CD14-positive monocyte (primary cell): ENCODE measurements at places on chromosomes 1 and 21. TPM values are rescaled to one million over a fixed set of nuclear protein-coding genes. Genes with fewer than 3 reads are reported as not detected.

The ACBD6 gene
- 19.7 TPM for polyA plus RNA-seq

GRCh38 chr21:16536140-16536539 lies 806.4 kb downstream of the USP25 start:
- DNase-seq: no peak

DNA sequence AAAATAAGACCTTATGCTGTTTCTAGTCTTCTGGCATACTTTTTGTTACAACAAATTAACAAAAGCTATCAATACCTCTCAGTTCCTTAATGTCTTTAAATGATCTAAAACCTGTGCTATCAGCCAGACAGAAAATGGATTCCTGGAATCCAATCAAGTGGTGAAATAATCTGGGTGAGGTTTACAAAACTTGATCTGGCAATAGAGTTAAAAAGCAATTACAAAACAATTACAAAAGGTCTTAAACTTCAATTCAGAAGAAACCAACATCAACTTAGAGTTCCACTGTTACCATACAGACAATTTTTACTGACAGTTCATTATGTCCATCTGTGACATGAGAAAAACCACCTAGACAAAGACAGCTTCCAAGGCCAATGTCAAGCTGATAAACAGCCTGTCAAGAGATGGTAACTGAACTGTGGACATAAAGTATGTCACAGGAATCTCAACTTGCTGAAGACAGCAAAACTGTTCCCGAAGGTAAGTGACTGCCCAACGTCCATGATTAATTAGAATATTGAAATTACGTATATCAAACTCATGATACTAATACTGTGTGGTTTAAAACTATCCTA lies 17.4 kb downstream of the ZZZ3 start:
- DNase-seq: no peak

DNA sequence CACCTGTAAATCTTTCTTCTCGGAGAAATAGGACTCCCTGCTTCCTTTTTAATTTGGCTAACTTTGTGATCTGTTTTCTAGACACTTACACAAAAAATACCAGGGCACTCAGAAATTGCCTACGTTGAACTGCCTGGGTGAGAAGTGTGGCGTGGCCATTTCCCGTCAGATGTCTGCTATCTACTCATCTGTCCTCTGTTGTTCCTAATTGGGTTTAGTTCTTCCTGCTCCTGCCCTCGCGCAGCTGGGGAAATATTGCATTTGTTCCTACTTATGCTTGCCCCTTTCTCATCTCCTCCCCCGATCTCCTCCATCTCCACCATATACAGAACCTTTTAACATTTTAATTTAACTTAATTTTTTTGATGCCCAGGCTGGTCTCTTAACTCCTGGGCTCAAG lies 55.1 kb downstream of the CD58 start:
- DNase-seq: peak; percentile 55

DNA sequence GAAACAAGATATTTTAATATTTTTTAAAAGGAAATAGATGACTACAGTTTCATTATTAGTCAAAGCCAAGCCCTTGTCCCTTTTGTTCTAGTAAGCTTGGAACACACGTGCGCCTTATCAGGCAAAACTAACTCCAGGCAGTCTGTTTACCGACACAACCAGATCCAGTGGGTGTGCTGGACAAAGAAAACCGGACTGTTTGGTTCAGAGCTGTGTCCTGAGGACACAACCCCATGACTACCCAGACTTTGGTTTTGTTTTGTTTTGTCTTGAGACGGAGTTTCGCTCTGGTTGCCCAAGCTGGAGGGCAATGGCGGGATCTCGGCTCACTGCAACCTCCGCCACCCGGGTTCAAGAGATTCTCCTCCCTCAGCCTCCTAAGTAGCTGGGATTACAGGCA lies 13.9 kb upstream of the RHOU start:
- no peak for DNase-seq

DNA sequence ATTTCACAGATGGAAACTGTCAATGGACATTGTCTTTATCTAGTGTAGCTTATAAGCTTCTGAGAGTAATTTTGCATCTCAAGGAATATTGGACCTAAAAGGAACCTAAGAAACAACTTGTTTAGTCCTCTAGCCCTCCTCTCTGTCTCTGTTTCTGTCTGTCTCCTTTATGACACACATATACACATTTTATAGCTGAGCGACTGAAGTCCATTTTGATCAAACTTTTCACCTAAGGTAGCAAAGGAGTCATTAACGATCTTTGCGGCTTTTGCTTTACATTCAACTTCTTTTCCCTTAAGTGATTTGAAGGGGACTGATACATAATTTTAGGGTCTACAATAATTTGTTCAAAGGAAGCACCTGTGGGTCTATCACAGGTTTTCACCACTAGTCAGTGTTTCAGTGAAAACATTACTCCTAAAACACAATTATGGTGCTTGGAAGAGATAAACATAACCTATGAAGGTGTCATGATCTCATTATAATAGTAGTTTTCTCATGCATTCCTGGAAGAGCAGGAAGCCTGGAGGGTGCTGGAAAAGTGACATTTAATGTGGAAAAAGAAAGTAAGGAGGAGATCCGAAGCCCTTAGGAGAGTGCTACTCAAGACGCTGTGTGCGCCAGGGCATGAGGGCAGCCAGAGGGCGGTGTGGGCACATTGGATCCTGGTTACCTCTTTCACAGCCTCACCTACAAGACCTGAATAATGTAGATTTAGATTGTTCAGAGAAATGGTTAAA lies 248.6 kb downstream of the DNM3 start:
- no peak for DNase-seq

DNA sequence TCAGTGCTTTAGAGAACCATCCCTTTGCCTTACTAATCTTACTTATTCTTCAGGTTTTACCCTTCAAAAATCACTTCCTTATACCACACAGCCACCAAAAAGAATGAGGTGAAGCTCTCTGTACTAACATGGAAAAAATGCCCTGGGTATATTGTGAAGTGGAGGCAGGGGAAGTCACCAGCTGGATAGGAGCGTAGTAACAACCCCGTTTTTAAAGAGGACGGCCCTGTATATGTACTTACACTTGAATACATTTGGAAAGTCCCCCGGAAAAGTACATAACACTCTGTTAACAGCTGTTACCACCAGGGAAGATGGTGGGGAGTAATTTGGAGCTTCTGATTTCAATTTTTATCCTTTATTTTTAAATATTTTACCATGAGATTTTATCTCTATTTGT lies 28.2 kb upstream of the KHDRBS1 start:
- no peak for DNase-seq

GRCh38 chr1:82646888-82647287 lies 846.2 kb downstream of the ADGRL2 start:
- no peak for DNase-seq

- peak; percentile 36 for DNase-seq
Measured at GRCh38 chr1:56578963-56579875, at the start of gene PLPP3. TSS of gene PLPP3 (minus strand) at chr1:56579563. CDS start at chr1:56579016, 547 bp downstream.
